ENCODE measurements at places on chromosomes 6 and 20.

DNA sequence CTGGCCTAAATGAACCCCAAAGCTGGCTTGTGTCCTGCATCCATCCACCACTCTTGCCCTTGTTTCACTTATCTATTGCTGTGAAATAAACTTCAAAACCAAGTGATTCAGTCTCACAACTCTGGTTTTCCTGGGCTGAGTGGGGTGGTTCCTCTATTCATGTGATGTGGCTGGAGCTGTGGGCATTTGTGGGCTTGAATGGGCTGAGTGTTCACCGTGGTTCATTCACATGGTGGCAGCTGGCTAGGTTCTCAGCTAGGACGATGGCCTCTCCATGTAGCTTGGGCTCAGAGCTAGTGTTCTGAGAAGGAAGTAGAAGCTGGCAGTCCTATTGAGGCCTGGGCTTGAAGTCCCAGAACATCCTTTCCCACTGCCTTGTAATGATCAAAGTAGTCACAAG is 30.4 kb downstream of the FKBP1A start:
- peaks cover 15% of the 10 kb centered on the region for H3K36me3 ChIP-seq
- no peak overlapping the region for H3K4me3 ChIP-seq
- no peak overlapping the region for H3K27ac ChIP-seq
- H3K4me1 ChIP-seq, result no peaks in the 10 kb centered on the region
- no peaks in the 10 kb centered on the region for H3K27me3 ChIP-seq

DNA sequence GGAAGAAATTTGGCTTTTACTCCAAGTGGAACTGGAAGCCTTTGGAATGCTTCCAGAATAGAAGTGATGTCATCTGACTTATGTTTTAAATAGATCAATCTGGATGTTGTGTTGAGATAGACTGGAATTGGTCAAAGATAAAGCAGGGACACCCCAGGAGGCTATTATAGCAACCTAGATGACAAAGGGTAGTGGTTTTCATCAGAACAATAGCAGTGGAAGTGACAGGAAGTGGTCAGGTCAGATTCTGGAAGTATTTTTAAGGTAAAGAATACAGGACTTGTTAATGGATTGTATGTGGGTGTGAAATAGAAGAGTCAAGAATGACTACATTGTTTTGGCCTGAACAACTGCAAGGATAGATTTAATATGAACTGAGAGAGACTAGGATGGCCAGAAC is 191.4 kb downstream of the ADGRB3 start:
- no peaks in the 10 kb centered on the region for H3K36me3 ChIP-seq
- no peak overlapping the region for H3K4me3 ChIP-seq
- H3K27ac ChIP-seq, result no peak overlapping the region
- H3K4me1 ChIP-seq, result no peaks in the 10 kb centered on the region

DNA sequence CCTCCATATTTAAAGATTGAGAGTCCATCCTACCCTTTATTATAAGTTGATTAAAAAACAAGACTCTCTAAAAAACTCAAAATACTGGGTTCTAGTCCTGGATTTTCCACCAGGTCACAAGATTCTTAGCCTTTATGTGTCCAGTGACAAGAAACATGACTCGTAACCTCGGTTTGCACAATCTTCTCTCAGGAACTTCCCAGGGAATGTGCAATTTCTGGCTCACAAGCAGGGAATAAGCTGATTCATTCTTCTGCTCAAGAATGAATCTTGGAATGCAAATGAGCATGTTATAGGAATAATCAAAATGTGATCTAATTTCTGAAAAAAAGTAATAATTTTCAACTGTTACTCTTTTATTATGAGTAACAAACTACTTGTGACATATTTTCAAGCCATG is 45.1 kb downstream of the OGFRL1 start:
- no peak overlapping the region for H3K27ac ChIP-seq
- H3K36me3 ChIP-seq, result no peaks in the 10 kb centered on the region
- H3K27me3 ChIP-seq, result no peaks in the 10 kb centered on the region
- no peak for DNase-seq
- H3K4me3 ChIP-seq, result no peak overlapping the region

GRCh38 chr20:19015351-19016139 is 196.9 kb upstream of the SLC24A3 start:
- no peak overlapping the region for H3K27ac ChIP-seq
- no peak for DNase-seq
- H3K4me3 ChIP-seq, result no peak overlapping the region
- no peaks in the 10 kb centered on the region for H3K4me1 ChIP-seq
- no peaks in the 10 kb centered on the region for H3K27me3 ChIP-seq
- H3K36me3 ChIP-seq, result no peaks in the 10 kb centered on the region

DNA sequence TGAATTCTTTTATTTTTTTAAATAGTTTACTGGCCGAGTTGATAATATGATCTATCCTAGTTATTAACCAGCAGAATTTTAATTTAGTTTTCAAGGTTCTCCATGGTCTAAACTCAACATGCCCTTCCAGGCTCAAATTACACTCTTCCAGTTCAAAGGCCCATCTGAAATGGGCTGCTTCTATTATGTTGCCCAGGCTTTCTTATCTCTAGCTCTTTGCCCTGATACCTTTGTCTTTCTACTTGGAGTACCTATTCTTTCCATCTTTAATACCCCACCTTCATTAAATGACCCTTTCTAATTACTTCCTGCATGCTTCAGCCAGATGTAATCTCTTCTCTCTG is 541.2 kb upstream of the FLRT3 start:
- H3K27ac ChIP-seq, result peak overlapping the region; percentile 31
- H3K27me3 ChIP-seq, result no peaks in the 10 kb centered on the region
- H3K36me3 ChIP-seq, result no peaks in the 10 kb centered on the region
- no peak overlapping the region for H3K4me3 ChIP-seq

DNA sequence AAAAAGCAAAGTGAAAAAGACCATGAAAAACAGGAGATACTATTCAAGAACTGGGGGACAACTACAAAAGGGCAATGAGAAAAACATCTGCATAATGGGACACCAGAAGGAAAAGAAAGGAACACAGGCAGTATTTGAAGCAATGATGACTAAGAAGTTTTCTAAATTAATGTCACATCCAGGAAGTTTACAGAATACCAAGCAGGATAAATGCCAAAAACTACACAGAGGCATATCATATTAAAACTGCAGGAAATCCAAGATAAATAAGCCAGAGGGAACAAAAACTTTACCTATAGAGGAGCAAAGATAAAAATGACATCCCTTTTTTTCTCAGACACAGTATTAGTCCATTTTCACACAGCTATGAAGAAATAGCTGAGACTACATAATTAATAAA is 193.0 kb downstream of the ERMARD start:
- no peaks in the 10 kb centered on the region for H3K4me1 ChIP-seq
- no peak for DNase-seq
- H3K4me3 ChIP-seq, result no peak overlapping the region
- H3K36me3 ChIP-seq, result no peaks in the 10 kb centered on the region

GRCh38 chr6:142842418-142843261 is 102.3 kb downstream of the HIVEP2 start:
- no peaks in the 10 kb centered on the region for H3K36me3 ChIP-seq
- H3K27ac ChIP-seq, result no peak overlapping the region
- no peak for DNase-seq

DNA sequence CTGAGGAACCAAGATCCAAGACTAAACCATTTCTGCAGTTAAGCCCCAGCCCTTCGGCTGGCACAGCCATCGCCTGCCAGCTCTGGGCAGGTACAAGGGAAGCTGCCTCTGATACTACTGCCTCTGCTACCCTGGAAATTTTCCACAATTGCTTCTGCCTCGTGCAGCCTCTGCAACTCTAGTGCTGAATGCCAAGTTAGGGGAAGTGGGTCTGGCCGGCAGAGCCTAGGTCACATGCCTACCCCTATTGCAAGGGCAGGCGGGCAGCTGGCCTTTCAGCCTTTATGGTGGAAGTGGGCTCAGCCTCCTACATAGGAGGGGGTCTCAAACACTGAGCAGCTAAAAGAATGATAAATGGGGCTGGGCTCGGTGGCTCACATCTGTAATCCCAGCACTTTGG is 44.5 kb upstream of the TULP1 start:
- H3K27me3 ChIP-seq, result no peaks in the 10 kb centered on the region
- no peak overlapping the region for H3K27ac ChIP-seq
- H3K4me3 ChIP-seq, result no peak overlapping the region
- no peaks in the 10 kb centered on the region for H3K4me1 ChIP-seq
